M059J (cell line): ENCODE measurements at places on chromosomes 2 and 18. TPM values are rescaled to one million over a fixed set of nuclear protein-coding genes. Genes with fewer than 3 reads are reported as not detected.
A peak's percentile ranks its signal among the peaks of the same experiment; 100 is the strongest.

The POU3F3 gene
- total RNA-seq = 1.0 and 1.2 TPM in 2 replicates

The SDC1 gene
- 83.3 and 127 TPM in 2 replicates for total RNA-seq

The TUBA3D gene
- total RNA-seq = not detected in 2 replicates

The MAB21L4 gene
- not detected in 2 replicates for total RNA-seq

The ORMDL1 gene
- 76.3 and 81.1 TPM in 2 replicates for total RNA-seq

GRCh38 chr2:19857806-19858205, 44.0 kb downstream of the TTC32 start:
- DNase-seq = peak; percentile 19

DNA sequence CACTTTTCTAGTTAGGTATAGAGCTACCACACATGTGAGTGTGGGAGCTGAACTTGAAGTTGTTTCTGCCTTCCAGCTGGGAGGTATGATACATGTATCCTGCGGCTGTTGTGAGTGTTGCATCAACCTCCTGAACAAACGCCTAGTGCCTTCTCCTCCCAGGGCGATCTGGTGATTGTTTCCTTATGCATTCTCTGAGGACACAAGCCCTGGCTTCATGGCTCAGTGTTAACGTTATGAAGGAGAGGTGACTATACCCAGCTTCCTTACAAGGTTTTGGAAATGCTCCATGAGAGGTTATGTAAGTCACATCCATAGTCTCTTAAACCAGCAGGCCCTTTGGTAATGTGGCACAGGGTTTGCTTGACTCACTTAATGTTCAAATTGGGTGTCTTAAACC, 64.9 kb downstream of the SPRED2 start:
- peak; percentile 98 for DNase-seq

- no peak for DNase-seq
Observed at GRCh38 chr2:239290618-239291474, 110.0 kb downstream of the HDAC4 start.

- no peak for DNase-seq
Observed at GRCh38 chr2:38504169-38504568, 98.6 kb downstream of the HNRNPLL start.

DNA sequence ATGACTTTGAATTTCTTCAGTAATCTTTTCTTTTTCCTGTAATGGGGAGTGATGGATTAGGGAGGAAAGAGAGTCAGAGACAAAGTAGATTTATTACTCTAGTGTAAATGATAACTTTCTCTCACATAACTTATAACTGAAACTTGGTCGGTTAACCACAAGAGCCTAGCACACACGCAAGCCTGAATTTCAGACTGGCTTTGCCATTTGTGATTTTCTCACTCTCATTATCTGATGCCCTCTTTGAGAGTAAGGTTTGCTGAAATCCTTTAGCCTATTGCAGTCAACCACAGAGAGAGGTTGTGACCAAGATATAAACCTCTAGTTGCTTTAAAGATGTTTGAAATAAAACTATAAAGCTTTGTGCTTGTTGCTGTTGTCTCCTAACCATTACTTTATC, 117.9 kb upstream of the NETO1 start:
- no peak for DNase-seq

DNA sequence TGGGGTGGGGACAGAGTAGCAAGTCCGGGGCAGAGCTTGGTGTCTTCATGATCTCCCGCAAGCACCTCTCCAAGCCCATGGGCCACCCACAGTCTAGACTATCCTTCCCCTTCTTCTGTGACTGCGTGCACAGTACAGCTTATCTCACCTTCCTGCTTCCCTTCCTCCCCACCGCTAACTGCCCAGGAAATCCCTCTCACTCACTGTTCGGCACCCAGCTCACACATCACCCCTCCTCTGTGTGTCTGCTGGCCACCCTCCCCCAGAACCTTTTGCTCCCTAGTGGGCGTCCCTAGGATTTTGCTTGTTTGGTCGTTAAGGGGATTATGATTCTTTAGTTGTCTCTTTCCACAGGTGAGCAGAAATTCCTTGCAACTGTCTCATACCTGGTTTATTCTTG, 31.5 kb upstream of the SMAD7 start:
- DNase-seq = no peak

- no peak for DNase-seq
Observed at GRCh38 chr18:23181547-23181946, 46.3 kb downstream of the CABLES1 start.

GRCh38 chr18:69838620-69839411, 108.9 kb downstream of the CD226 start:
- DNase-seq = peak; percentile 27

DNA sequence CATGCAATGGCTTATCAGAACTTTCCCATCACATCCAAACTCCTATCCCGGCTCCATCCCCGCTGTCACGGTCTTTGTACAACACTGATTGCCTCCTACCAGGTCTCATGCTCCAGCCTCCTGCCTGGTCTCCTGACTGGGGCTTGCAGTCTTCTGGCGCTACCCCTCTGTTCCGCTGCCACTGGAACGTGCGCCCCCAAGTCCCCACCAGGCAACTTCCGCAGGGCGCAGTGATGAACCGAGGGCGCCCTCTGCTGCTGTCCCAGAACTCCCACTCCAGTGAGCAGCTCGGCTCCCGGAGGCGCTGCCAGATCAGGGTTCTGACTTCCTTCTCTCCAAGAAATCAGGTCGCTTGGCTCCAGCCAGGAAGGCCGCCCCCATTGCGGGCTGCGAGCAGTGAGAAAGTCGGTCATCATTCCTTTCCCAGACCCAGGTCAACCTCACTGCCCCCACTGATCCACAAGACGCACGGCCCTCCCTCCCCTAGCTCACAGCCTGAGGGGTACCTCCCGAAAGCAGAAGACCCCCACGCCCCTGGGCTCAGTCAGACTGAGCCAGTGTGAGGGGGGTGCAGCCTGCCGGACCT, 43.9 kb upstream of the RAB11FIP5 start:
- peak; percentile 57 for DNase-seq

DNA sequence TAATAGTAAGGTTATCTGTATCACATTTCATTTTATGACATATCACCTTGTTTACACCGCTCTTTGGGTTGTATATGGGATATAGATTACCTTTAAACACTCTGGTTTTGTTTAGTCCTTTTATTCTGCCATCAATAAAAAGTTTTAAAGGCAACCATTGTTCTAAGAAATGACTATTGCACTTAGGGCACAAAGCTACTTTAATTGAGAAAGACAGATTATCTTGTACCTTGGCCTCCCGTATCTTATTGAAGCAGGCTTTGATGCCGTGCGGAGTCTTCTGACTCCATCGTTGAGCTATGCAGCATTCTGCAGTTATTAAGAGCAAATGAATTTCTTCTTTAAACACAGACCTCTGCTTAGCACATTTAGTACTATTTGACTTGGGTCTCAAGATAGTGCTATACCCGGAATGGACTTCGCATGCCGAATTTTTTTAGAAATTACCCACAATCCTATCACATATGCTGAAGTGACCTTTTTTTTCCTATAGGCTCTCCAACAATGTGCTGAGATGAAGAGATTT, 16.7 kb downstream of the PKDCC start:
- no peak for DNase-seq

DNA sequence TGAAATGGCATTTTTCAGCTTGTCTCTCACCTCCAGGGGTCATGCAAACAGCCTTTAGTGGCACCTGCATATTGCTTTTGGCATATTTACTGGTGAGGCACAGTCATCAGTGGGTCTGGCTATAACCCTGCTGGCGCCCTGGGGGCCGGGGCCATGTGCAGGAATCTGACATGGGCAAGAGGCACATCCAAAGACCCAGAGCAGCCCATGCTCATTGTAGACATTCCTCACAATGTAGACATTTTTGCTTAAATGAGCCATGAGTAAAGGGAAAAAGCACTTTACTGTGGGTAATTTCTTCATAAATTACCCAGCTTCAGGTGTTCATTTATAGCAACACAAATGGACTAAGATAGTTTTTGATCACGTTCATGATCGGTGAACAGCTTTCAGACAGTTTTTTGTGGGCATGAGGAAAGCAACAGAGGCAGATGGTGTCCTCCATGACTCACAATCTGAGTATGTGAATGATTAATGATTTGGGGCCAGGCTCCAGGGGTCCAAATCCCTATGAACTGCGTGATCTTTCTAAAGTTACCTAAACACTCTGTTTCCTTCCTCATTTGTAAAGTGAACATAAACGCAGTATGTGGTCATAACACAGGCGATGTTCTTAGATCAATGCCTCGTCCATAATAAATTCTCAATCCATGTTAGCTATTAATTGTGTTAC, 85.8 kb downstream of the LIPG start:
- DNase-seq = peak; percentile 81

DNA sequence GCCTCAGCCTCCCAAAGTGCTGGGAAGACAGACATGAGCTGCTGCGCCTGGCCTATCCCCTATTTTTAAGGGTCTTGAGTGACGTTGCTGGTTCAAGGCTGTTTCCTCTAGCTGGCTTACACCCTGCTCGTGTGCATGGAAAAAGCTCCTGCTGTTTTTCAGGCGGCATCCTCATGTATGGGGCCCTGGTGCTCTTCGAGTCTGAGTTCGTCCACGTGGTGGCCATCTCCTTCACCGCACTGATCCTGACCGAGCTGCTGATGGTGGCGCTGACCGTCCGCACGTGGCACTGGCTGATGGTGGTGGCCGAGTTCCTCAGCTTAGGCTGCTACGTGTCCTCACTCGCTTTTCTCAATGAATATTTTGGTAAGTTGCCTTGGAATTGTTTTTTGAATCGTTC, 22.0 kb upstream of the NFATC1 start:
- DNase-seq = no peak

GRCh38 chr2:26801328-26801727, 15.5 kb downstream of the CENPA start:
- DNase-seq = no peak

DNA sequence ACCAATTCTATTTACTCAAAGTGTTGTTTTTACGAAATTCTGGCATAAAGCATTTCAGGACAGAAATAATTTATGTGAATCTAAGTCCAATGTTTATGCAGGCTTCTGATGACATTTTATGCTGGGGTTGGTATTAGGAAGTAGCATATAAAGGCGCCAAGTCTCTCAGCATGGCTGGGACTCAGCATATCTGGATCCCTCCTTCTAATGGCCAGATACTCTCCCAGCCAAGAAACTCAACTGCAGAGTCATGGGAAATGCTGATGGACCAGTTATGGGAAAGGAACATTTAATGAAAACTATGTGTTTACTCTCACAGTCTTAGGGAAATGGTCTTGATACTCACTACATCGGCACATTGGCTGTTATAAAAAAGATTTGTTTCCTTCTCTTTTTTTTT, 392.2 kb downstream of the ARHGAP15 start:
- DNase-seq = no peak

DNA sequence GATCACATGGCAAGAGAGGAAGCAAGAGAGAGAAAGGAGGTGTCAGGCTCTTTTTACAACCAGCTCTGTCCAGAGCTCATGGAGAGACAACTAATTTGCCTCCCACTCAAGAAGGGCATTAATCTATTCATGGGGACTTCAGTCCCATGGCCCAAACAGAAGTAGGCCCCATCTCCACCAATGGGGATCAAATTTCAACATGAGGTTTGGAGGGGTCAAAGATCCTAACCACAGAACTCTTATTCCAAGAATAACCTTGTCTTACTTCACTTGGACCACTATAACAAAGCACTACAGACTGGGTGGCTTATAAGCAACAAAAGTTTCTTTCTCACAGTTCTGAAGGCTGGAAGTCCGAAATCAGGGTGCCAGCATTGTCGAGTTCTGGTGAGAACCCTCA, 31.8 kb downstream of the GRB14 start:
- peak; percentile 48 for DNase-seq

- no peak for DNase-seq
Observed at GRCh38 chr2:111169268-111169667, 48.6 kb downstream of the BCL2L11 start.

DNA sequence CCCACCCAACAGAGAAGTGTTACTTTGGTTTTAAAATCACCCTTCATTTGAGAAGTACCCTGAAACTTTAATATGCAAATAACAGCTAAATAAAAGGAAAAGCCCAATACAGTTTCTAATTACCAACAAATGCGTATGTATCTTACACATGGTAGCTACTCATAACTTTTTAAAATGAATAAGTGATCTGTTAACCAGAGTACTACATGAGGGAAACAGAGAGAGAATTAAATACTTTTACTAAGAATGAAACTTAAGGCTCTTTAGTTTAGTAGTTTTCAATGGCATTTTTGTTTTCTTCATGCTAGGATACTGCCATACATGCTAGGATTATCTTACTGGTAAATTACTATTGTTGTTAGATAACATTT, 39.1 kb upstream of the NABP1 start:
- no peak for DNase-seq

GRCh38 chr2:11160731-11161455, 5.6 kb downstream of the SLC66A3 start:
- no peak for DNase-seq

DNA sequence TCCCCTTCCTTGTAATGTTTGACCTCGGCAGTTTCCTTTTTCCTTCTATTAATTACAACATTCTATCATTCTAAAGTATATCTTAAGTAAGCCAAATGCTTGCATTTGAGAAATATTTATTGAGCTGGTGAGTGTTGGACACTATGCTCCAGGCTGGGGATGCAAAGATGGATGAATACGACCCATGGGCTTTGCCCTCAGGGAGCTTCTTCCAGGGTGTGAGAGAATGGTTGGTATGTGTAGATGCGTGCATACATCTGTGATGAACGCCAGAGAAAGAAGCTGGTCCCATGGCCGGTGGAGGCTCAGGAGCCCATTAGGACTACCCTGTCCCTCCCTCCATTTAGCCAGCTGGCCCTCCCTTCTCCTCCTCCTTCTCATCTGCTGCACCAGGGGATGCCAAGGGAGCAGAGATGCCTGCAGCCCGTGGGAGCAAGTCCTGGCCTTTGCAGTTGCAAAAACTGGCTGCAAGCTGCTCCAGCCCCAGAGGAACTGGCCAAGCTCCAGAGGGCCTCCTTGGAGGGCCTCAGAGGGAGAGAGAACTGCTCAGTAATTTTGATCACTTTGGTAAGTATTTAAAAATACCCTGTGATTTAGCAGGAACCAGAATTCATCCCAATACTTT, 65.7 kb upstream of the FOSL2 start:
- no peak for DNase-seq

DNA sequence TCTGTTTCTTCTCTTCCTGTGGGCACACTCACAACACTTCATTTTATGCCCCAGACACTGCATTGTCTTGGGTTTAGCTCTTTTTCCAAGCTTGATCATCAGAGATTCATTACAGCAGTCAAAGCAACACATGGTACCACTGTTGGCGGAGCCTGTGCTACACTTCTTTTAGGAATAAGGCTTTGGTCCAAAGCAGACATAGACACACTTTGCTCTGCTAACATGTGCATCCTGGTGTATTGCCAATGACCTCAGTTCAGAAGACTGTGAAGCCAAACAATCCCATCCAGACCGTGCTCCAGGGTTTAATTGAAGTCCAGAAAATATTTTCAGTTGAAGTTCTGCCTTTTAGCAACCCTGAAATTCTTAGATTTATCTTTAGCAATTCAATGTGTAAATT, 354.6 kb upstream of the RAB12 start:
- no peak for DNase-seq
